ENCODE measurements at places on chromosomes 13 and 19.

DNA sequence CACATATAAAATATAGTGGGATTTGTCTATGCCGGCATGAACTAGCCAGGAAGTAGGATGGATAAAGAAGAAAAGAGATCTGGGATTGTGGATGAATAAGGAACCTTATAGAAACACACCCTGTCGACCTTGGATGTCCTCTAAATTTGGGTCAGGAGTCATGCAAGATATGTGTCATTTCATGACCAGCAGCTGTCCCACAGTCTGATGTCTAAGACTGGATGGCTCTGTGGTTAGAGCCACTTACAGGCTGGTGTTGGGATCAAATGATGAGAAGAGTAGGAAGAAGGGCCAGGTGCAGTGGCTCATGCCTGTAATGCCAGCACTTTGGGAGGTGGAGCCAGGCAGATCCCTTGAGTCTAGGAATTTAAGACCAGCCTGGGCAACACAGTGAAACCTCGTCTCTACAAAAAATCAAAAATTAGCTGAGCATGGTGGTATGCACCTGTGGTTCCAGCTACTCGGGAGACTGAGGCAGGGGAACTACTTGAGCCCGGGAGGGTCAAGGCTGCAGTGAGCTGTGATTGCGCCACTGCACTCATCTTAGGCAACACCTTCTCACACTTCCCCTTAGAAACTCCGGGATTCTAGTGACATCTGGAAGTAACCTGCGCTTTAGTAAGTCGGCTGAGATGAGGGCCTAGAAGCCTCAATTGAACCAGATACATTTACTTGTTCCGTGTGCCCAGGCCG is 30.8 kb downstream of the TMED1 start:
- DNase-seq: no peak

DNA sequence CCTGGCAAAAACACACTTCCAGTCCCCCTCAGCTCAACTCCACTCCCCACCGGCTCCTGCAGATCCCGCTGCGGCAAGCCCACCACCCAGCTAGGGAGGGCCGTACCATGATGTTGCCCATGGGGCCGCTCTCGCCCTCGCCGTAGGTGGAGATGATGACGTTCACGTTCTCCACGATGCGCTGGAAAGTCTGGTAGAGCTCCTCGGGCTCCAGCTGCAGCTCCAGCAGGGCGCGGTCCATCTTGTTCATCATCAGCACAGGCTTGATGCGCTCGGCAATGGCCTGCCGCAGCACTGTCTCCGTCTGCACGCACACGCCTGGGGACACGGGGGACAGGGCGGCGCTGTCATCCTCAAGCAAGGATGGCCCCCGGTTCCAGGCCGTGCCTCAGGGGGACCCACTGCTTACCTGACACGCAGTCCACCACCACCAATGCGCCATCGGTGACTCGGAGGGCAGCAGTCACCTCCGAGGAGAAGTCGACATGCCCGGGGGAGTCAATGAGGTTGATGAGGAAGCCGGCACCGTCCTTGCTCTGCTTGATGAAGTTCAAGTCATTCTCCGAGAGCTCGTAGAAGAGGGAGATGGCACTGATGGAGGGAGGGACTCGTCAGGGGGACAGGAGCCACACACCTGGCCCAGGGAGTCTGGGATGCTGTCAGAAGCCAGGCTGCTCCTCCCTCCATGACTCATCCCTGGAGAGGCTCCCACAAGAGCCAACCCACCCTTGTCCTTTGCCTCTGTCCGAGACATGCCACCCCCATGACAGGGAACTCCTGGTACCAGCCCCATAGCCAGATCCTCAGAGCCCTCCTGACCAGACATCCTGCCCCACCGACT is 2.3 kb downstream of the EEF2 start:
- DNase-seq: peak; percentile 47

GRCh38 chr13:89027694-89028306 is 1356.6 kb downstream of the SLITRK5 start:
- no peak for DNase-seq

GRCh38 chr13:26412263-26412662 is 145.2 kb upstream of the WASF3 start:
- no peak for DNase-seq

DNA sequence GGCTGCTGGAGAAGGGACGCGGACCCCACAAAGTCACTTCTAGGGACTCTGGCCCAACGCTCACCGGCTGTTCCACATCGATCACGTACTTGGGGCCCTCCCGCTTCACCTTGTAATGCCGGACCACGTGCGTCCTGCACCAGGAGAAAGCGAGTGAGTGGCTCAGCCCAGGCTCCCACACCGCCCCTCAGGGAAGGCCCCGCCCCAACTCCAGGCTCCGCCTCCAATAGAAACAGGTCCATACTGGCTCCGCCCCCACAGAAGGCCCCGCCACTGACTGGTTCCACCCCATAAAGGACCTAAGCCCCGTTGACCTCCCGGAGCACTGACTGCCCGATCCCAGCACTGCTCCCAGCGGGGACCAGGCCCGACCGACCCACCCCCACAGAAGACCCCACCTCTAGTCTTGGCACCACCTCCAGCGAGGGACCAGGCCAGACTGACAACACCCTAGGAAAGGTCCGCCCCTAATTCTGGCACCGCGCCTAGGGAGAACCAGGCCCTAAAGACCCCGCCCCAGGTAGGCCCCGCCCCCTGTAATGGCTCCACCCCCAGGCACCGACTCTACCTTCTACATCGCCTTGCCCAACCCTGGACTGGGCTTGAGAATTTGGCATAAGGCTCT is 11.3 kb downstream of the STAP2 start:
- DNase-seq: no peak

DNA sequence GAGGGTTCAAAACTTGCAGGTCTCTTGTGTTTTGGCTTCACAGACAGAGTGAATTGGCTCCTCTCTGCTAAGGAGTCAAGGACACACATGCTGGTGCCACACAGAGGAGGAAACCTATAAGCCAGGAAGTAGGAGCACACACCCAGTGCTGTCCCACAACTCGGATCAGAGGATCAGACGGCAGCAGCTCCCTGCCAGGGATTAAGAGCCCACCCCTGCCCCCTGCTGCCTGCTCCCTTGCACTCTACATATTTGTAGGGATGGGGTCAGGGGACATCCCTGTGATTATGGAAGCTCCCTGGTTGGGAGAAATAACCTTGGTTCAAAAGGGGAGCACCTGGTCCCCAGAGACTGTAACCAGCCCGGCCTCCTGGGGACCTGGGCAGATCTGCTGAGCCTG is 77.5 kb upstream of the CLDN10 start:
- DNase-seq: no peak

DNA sequence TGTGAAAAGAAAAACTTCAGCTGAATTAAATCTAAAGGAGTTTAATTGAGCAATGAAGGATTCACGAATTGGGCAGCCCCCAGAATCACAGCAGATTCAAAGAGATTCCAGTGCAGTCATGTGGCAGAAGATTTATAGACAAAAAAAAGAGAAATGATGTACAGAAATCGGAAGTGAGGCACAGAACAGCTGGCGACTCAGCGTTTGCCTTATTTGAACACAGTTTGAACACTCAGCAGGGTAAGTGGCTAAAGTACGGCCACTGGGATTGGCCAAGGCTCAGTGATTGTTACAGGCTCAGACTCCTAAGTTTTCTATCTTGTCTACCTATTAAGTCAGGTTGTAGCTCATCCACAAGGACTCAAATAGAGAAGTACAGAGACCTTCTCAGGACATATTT is 11.6 kb upstream of the CFAP97D2 start:
- DNase-seq: no peak

DNA sequence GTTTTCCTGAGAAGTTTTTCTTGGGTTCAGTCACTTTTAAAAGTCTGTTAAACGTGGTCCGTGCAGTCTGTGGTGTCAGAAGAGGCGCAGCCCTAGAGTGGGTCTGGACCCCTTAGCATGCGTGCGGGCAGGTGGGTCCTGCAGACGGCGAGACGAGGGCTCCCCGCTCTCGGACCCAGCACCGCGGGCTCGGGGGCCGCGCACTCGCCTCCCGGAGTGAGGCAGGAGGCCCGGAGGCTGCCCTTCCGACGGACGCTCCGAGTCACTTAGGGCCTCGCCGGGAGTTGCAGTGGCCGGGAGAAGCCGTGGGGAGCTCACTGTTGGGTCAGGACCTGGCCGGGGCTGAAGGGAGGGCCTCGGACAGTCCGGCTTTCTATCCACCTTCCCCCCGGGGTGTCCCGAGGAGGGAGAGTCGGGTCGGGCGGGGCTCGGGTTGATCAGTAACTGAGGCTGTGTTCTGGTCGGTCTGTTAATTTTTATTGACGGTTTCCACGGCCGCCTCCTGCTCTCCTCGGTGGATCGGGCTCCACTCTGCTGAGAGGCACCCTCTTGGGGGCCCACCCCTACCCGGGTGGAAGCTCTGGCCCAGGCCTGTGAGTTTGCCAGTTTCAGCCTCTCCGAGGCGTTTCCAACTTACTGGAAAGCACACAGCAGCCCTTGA is 1.3 kb downstream of the PTBP1 start:
- DNase-seq: peak; percentile 28

DNA sequence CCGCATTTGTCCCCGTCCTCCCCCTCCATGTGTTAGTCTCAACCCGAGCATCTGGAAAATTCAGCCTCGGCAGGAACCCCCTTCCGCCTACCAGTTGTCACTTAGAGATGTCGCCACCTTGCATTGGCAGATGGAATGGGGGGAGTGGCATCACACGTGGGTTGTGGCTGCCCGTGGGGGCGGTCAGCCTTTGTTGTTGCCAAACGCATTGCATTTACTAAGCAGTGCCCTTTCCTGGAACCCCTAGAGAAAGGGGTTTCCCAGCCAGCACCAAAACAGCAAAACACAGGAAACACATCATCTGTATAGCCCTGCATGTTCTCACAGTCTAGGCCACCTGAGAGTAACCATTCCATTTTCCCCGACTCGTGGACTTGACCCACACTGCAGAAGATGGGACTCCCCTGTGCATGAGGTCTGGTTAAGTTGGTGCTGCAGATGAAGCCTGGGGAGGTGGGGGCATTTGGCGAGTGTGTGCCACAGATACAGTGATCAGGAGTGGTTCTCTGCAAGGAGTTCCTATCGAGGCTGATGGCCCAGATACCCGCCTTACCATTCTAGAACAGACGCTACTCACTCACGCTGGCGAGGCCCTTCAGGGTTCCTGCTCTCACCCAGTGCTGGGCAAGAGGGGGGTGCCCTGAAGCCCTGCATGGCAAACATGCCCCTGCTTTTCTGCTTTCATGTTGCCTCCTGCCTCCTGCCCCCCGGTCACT is 38.3 kb downstream of the TMED1 start:
- DNase-seq: no peak

GRCh38 chr19:54279406-54279962 is 1.4 kb downstream of the LILRB2 start:
- no peak for DNase-seq

- DNase-seq: no peak
Observed at GRCh38 chr19:2237051-2237868, 636 bp downstream of the SF3A2 start.

DNA sequence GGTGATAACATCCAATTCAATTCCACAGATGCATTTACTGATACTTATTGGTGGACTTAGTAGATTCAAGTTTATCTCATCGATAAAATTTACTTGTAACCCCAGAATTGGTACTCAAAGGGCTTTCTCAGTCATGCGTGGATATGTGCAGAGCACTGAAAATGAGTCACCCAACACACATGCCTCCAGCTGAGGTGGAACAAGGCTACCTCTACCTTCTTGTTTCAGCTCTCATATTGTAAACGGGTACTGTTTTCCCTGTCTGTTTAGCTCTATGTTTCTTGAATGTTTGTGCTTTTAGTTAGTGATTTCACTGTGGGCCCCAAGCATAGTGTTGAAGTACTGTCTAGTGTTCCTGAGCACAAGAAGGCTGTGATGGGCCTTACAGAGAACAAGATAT is 1.5 kb downstream of the LRRC63 start:
- DNase-seq: no peak

GRCh38 chr19:7340959-7341837 is 7.5 kb upstream of the ARHGEF18 start:
- peak; percentile 67 for DNase-seq

DNA sequence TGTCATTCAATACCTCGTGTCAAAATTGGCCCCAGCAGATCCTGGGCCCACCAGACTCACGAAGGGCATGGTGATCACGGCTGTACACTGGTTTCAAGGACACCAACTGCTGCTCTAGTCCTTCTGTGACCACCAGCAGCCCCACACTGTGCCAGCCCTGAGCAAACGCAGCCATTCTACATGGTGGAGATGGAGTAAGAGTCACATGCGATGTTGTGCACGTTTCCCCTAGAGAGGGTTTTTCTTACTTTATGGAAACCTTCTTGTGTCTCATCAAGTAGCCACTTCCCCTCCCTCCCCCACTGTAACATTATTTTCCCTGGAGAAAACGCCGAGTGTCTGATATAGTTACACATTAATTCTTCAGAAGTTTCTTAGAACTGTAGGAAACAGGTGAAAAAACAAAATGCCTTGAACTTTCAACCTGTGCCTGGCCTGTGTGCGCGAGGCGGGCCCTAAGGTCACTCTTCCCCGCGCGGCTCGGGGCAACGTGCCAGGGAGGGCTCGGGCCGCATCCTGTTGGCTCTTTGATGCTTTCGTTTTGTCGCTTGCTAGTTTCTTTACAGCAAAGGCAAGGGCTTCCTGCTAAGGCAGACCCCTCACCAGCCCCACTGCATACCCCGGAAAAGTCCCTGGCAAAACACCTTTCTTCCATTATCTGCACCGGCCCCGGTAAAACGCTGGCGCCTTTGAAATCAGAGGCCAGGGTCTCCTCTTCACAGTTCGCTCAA is 44.6 kb downstream of the GGACT start:
- DNase-seq: no peak

- DNase-seq: no peak
Observed at GRCh38 chr13:98487522-98487921, 89.4 kb downstream of the STK24 start.

- DNase-seq: no peak
Observed at GRCh38 chr13:80054806-80055205, 286.1 kb downstream of the SPRY2 start.

- no peak for DNase-seq
Observed at GRCh38 chr13:43245374-43245964, 222.1 kb downstream of the DNAJC15 start.

DNA sequence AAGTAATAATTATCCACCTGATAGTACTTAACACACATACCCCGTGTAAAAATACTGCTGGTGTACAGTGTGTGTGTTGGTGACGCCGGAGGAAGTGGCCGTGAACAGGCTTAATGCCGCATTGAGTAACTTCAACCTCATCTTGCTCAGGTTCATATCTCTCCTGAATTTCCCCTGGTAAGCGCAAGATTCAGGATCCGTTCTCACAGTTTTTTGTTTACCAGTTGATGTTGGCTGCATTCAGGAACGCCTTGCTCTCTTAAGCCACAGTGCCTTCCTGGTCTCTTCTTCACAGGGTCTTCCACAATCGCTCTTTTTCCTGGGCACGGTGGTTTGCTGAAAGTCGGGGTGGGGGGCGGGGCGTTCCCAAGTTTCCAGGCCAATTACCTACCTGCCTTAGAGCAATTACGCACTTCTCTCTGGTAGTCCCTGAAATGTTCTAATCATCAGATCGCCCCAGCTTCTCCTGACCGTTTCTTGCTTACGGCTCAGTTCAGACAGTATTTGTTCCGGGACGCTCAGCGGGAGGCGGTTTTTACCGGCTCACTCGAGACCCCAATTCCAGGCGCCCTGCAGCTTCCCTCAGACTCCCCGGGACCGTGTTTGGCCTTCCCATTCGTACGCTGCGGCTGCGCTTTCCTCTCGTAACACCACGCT is 706 bp upstream of the DNAJC3 start:
- DNase-seq: peak; percentile 41
